Kidney glomerular epithelial cell (primary cell): ENCODE measurements at places on chromosomes 7 and 10.
A peak's percentile ranks its signal among the peaks of the same experiment; 100 is the strongest.

DNA sequence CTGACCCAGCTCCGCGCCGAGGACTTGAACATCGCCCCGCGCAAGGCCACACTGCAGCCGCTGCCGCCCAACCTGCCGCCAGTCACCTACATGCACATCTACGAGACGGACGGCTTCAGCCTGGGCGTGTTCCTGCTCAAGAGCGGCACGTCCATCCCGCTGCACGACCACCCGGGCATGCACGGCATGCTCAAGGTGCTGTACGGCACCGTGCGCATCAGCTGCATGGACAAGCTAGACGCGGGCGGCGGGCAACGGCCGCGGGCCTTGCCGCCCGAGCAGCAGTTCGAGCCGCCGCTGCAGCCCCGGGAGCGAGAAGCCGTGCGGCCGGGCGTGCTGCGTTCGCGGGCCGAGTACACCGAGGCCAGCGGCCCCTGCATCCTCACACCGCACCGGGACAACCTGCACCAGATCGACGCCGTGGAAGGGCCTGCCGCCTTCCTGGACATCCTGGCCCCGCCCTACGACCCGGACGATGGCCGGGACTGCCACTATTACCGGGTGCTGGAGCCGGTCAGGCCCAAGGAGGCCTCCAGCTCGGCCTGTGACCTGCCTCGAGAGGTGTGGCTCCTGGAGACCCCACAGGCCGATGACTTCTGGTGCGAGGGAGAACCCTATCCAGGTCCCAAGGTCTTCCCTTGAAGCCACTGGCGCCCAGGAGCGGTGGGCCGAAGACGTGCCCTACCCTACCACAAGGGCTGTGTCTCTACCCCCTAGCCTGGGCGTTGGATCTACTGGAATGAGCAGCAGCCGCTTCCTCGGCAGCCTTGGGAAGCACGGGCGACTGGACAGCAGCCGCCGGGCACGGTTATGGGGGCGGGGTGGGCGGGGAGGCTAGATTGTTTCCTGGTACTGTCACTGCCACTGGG is 945 bp downstream of the ADO start:
- peak; percentile 18 for DNase-seq

GRCh38 chr7:33762151-33762910 is 143.0 kb upstream of the BMPER start:
- DNase-seq: no peak

DNA sequence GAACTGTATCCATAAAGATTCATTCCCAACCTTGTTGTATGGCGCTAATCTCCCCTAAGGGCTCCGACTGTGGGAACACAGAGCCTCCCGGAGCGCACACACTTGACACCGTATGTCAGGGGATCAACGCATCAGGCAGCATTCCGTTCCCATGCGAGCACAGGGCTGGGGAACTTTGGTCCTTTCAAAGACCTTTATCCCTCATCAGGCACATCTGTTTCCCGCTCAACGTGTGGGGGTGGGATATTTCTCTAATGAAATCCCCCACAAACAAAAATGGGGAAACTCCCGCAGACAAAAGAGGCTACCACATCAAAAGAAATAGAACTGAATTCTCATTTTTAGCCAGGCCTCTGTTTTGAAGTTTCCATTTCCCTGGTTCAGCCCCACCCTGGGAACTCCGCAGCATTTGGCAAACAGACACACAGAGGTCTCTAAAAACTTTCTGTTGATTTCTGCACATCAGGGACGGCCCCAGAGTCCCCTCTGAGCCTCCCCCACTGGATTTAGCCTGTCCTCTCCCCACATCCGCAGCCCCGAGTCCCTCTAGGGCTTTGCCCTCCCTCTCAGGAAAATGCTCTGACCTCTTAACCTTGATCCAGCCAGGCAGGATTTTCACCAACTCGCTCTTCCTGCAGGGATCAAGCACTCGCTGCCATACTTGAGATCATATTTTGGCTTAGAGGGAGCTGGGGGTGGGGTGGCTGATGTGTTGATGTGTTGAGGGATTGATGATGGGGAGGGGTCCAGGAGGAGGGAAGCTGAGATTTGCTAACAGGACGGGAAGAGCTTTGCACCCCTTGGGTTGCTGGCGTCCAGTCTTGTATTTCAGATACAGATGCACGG is 6.6 kb downstream of the CPA5 start:
- DNase-seq: no peak

- no peak for DNase-seq
These were observed 70.6 kb downstream of the PFKFB3 start for GRCh38 chr10:6273351-6273750.

GRCh38 chr10:130778166-130778545 is 533.4 kb downstream of the TCERG1L start:
- no peak for DNase-seq

DNA sequence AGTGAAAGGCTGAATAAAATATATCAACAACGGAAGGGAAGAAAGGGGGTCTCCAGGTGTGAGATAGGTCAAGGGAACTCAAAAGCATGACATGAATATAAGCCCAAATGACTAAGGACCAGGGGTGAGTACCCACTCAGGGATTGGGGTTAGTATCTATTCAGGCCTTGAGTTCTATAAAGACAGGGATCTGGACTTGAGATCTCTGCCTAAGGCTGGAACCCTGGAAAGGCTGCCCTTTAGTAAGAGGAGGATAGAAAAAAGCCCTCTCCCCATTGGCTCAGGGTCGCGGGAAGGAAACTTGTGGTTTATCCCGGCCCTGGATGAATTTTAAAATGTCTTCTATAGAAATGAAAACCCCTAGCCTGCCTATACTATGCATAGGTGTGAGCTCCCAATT is 2.4 kb upstream of the ITPRIP start:
- DNase-seq: no peak

DNA sequence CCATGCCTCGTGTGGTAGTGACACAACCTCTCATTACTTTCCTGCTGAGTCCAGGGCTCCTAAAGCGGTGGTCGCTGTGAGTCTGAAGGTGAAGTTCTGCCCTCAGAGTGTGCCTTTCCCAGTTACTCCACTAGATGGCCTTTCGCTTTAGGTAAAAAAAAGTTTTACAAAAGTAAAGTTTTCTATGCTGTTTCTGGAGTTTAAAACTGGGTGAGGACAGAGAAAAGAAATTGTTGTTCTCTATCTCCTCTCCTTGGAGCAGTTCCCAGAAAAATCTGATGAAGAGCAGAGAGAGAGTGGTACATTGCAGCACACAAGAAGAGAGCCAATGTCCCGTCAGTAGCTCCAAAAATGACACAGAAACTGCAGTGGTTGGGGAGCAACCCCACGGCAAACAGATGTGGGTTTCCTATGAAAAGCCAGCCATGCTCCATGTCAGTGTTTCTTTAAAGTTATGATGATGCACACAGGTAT is 257.1 kb downstream of the GLI3 start:
- DNase-seq: peak; percentile 8
